Ovary (tissue), 10 donors: ENCODE measurements at places on chromosomes 3 and 15. TPM values are rescaled to one million over a fixed set of nuclear protein-coding genes. Genes with fewer than 3 reads are reported as not detected.
A peak's percentile ranks its signal among the peaks of the same experiment; 100 is the strongest.

DNA sequence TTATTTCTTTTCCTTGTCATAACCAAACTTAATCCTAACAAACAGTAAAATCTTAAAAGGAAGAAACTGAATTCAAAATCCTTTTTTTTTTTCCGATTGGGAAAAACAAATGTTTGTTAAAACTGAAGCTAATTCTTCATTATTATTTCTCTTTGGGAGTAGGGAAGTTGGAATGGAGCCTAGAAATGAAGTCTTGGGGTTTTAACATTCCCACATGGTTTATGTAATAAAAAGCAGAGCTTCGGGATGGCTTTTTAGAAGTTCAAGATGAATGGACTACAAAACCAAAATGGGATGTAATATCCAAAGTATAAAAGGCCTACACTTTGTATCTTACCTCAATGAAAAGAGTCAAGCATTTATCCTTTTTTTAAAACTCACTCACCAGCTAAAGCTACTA is 189.0 kb upstream of the TMC3 start:
- no peak overlapping the region for H3K4me3 ChIP-seq
- peaks cover 3% of the 10 kb centered on the region for H3K4me1 ChIP-seq
- H3K36me3 ChIP-seq = no peaks in the 10 kb centered on the region
- no peaks in the 10 kb centered on the region for H3K27me3 ChIP-seq

The AAGAB gene
- total RNA-seq = 21.6 TPM

DNA sequence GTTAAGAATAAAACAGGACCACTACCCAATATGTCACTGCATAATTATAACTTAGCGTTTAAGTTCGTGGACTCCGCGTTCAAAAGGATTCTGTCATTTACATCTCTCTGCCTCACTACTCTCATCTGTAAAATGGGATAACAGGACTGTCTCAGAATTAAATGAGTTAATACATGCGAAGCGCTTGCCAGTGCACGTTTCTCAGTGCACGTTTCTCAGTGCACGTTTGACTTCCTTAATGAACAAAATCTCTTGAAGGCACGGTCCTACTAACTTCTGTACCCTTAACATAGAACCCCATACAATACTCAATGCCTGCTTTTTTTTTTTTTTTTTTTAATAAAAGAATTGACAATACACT is 499 bp downstream of the RABL3 start:
- no peaks in the 10 kb centered on the region for H3K36me3 ChIP-seq
- no peak for DNase-seq
- H3K27ac ChIP-seq = peak overlapping the region; percentile 84

DNA sequence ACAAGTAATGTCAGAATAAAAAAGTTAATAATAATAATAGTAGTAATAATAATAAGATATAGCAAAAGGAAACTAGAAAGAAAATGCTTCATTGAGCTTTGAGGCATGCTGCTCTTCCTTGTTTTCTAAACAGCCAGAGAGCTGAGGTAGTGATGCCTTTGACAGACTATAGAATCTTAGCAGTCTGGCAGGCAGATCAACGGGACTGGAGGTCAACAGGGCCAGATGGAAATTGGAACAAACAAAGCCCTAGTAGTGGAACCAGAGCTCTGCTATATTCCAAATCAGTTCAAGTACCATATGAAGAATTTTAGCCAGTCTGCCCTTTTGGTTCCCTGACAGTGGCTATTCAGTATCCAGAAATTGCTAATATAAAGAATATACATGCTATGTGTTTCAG is 278.6 kb downstream of the NLGN1 start:
- H3K27me3 ChIP-seq = no peaks in the 10 kb centered on the region
- H3K4me1 ChIP-seq = no peaks in the 10 kb centered on the region
- DNase-seq = no peak
- H3K27ac ChIP-seq = no peak overlapping the region
- H3K4me3 ChIP-seq = no peak overlapping the region
- no peaks in the 10 kb centered on the region for H3K36me3 ChIP-seq

GRCh38 chr3:71370467-71370866 is 213.1 kb downstream of the FOXP1 start:
- H3K36me3 ChIP-seq = no peaks in the 10 kb centered on the region
- peak overlapping the region; percentile 27 for H3K27ac ChIP-seq
- no peak for DNase-seq
- peaks cover 7% of the 10 kb centered on the region for H3K4me1 ChIP-seq
- no peaks in the 10 kb centered on the region for H3K27me3 ChIP-seq

GRCh38 chr3:42652611-42653302 is 740 bp upstream of the ZBTB47 start:
- H3K4me1 ChIP-seq = peaks cover 16% of the 10 kb centered on the region
- H3K27me3 ChIP-seq = no peaks in the 10 kb centered on the region
- H3K27ac ChIP-seq = peak overlapping the region; percentile 98
- H3K4me3 ChIP-seq = peak overlapping the region; percentile 88

DNA sequence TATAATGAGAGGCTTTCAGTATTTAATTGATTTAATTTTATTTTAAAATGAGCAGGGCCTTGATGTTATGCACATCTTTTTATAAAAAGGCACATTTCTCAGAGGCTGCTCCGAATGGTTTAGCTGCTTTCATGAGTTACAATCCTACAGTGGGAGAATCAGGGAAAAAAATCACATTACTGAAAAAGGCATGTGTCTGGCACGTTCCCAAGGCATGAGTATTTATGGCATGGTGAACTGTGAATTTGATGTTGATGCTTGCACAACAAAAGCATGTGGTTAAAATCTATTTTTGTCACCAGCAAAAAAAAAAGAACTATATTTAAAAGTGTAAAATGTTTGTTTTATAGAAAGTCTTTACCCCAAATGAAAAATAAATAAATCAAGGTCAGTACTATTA is 485.2 kb upstream of the ROBO2 start:
- H3K36me3 ChIP-seq = no peaks in the 10 kb centered on the region
- H3K27me3 ChIP-seq = no peaks in the 10 kb centered on the region
- H3K4me3 ChIP-seq = no peak overlapping the region
- H3K27ac ChIP-seq = no peak overlapping the region
- no peaks in the 10 kb centered on the region for H3K4me1 ChIP-seq

DNA sequence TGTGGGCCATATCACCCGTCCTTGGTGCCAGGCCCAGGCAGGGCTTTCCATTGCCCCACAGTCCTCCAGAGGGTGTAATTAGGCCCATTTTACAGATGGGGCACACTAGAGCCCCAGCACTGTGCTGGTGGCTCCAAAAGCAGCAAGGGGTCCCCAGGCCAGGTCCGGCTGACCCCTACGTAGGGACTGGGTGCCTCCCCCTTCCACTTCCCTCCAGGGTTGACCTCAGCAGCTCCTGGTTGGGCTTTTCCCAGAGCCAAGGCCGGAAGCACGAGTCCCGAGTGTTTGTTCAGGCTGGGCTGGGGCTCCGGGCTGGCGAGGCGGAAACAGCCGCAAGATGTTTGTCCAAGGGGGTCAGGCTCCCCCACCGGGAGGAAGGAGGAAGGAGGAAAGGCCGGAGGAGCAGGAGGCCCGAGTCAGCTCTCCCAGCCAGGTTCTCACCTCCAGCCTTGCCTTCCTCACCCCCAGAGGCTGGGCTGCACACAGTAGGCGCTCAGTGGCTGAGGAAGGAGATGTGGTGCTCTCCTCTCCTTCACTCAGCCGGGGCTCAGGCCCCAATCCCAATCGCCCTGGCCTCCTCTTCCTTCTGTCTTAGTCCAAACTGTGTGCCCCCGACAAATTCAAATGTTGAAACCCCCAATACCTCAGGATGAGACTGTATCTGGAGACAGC is 17.1 kb upstream of the PLXND1 start:
- no peak overlapping the region for H3K4me3 ChIP-seq
- no peaks in the 10 kb centered on the region for H3K36me3 ChIP-seq
- peak; percentile 49 for DNase-seq

The SQOR gene
- total RNA-seq = 28.1 TPM

- H3K36me3 ChIP-seq = no peaks in the 10 kb centered on the region
- no peaks in the 10 kb centered on the region for H3K27me3 ChIP-seq
- no peak overlapping the region for H3K4me3 ChIP-seq
- H3K27ac ChIP-seq = no peak overlapping the region
- no peak for DNase-seq
Measured at GRCh38 chr3:134075568-134075825, 45.8 kb upstream of the SLCO2A1 start.

GRCh38 chr15:80462836-80463512 is 58.8 kb downstream of the ARNT2 start:
- H3K4me3 ChIP-seq = no peak overlapping the region
- peaks cover 21% of the 10 kb centered on the region for H3K4me1 ChIP-seq
- H3K27me3 ChIP-seq = no peaks in the 10 kb centered on the region
- no peaks in the 10 kb centered on the region for H3K36me3 ChIP-seq
